ENCODE measurements at places on chromosomes 13 and 19.

- DNase-seq = no peak
Measured at GRCh38 chr13:105213512-105213911, 1322.0 kb downstream of the EFNB2 start.

DNA sequence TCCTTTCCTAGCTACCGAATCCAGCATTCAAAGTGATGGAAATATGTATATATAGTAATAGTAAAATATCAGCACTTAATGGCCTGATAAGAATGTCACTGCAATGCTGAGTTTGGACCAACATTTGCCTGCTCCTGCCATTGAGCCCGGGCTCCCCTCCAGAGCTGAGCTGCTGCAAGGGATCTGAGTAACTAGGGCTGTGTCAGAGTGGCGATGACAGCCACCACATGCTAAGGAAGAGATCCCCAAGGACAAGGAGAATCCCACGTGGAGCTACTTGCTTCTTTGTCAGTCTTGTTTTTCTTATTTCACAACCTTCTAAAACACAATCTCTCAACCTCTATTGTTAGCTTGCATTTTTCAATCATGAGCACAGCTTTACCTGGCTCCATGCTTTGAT, 19.5 kb upstream of the ALOX5AP start:
- DNase-seq = no peak

- DNase-seq = no peak
Measured at GRCh38 chr19:57559008-57559403, 657 bp downstream of the ZNF550 start.

- DNase-seq = no peak
Measured at GRCh38 chr19:54136086-54136863, 1.3 kb upstream of the CNOT3 start.

DNA sequence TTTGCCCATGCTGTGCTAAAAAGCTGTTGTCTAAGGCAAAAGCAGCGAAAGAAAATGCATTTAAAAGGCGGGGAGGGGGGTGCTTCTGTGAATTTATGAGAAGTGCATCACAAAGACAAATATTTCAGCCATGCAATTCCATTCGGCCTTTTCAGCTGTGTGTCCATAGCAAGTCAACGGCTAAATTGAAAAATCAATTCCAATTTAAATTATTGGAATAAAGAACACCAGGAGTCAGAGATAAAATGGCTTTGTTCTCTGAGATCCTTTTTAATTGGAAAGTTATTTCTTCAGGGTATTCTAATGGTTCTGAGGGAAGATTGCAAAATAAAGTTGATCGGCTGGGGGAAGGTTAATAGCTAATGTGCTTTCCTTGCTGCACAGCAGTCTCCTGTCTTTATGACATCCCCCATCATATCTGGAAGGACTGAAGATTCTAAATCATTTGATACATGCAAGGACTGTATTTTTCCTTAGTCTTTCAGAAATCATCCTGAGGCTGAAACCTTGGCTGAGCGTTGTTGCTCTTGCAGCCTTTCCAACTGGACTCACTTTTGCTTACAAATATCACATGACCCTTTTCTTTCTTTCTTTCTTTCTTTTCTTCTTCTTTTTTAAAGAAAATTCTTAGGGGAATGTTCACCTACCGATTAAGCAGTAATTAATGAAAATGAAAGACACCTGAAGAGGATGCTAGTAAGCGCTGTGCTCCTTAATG, 647.1 kb downstream of the DACH1 start:
- DNase-seq = no peak

- DNase-seq = no peak
Measured at GRCh38 chr13:79479882-79480281, 1.1 kb upstream of the NDFIP2 start.

- DNase-seq = no peak
Measured at GRCh38 chr13:48346583-48346982, 43.0 kb downstream of the RB1 start.

- DNase-seq = no peak
Measured at GRCh38 chr13:51262501-51263211, 40.5 kb downstream of the FAM124A start.

DNA sequence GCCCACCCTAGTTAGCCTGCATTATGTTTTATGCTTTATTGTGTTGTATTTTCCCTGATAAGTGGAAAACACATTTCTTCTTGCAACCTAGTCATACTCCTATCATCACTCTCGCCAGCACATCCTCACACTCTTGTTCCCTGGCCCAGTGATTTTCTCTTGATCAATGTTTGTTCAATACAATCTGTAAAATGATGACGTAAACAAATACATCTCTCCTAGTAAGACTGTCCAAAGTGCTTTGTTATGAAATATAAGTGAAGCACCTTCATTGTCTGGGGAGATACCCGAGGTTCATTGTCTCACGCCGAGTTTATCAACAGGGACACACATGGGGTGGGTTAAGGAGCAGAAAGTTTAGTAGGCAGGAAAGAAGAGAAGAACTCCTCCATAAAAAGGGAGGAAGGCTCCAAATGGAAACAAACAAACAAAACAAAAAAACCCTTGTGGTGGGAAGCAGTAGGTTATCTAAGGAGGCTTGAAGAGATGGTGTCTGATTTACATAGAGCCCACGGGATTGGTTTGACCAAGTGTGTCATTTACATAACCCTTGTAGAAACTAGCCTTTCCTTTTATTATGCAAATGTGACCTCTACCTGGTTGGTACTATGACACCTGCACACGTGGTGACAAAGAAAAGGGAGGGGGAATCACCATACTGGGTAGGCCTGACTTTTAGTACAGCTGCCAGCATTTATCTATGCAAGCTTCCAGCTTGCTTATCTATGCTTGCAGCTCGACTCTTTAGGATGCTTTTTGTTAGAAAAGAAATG, 1317.9 kb upstream of the SPRY2 start:
- no peak for DNase-seq

DNA sequence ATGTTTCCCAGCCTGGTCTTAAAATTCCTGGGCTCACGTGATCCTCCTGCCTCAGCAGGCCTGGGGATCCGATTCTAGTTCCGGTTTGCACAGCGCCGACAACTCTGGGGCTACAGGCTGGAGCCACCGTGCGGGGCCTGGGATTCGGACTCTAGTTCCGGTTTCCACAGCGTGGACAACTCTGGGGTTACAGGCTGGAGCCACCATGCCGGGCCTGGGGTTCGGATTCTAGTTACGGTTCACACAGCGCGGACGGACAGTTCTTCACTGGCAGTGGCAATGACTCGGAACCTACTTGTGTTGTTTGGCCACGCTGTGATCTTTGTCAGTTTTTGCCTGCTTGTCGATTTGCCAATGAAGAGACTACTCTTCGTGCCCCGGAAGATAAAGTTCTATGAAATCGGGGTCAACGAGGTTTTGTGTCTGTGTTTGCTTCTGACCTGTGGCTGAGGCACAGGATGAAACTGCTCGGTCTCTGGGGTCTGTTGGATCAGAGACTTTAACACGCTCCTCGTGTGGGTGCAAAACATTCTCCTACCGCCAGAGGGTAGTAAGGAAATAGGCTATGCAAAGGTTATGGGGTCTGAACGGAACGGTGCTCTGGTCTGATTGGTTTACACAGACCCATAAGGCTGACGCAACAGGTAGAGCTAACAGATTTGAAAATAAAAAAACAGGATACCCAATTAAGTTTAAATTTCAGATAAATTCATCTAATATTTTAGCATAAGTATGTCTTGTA, 12.1 kb upstream of the ZSCAN1 start:
- DNase-seq = no peak

DNA sequence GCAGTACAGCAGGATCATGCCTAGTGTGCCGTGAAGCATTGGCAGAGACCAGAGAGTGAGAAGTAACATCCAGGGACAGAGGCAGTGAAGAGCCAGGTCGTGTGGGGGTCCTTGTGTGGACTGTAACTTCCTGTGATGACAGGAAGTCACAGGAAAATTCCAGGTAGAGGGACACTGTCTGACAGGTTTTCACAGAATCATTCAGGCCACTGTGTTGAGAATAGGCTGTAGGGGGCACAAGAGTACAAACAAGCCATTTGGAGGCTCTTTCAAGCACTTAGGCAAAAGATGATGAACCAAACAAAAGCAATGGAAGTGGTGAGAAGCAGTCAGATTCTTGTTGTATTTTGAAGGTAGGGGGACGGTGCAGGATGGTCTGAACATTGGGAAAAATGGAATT, 46.4 kb downstream of the N4BP2L1 start:
- DNase-seq = no peak

GRCh38 chr19:37551129-37551993, 43.2 kb downstream of the ZNF571 start:
- DNase-seq = no peak

DNA sequence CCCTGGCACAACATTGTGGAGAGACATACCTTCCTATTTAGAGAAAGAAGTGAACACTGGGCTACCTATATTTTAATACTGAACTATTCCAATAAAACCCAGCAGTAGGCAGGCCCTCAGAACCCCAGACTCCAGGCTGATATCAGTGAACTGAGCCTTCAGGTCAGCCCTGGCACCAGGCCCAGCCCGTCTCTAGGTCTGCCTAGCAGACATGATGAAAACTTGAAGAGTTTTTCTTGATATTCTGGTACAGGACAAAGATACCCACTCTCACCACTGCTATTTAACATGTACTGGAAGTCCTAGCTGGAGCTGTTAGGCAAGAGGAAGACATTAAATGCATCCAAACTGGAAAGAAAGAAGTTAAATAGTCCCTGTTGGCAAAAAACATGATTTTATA, 396.6 kb upstream of the SPRY2 start:
- no peak for DNase-seq

GRCh38 chr13:19153782-19154450, 27.7 kb downstream of the TUBA3C start:
- no peak for DNase-seq

All from psoas muscle (tissue), 8 donors.